Activated CD4-positive, alpha-beta T cell treated with anti-CD3 and anti-CD28 coated beads, Interleukin-2, Interleukin-4, amounts not matched to agents 100 ng/mL and 50 ng/mL, durations not matched to agents 16 hours and 8 hours (primary cell): ENCODE measurements at places on chromosomes 12 and 14.

DNA sequence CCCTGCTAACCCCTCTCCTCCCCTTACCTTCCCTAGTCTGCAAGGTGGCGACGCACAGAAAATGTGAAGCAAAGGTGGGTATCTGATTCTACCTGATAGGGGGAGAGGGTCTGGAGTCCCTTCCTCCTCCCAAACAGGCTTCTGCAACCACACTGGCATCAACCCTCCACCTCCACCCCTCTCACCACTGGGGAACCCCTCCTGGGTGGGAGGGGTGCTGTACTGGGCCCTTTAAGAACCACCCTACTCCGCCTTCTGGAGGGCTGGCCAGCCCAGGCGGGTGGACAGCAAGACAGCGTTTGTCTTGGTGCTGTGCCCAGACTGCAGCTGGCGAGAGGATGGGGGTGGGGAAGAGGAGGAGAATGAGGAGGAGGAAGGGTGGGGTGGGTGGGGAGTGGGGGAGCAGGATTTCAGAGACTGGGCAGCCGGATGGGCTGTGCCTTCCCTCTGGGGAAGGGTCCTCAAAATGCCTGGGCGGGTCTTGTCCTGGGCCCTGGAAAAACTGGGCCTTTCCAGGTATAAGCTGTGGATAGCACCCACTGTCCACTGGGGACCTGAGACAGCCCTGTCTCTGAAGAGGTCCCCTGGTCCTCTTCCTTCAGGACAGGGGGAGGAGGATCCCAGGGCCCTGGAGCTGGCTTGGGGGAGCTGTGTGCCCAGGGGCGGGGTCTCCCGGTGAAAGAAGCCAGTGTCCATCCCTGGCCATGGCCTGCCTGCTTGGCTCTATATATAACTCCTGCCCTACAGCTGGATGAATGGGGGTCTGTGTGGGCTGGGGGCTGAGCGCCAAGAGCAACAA, 2.8 kb downstream of the TNS2 start:
- DNase-seq: no peak

DNA sequence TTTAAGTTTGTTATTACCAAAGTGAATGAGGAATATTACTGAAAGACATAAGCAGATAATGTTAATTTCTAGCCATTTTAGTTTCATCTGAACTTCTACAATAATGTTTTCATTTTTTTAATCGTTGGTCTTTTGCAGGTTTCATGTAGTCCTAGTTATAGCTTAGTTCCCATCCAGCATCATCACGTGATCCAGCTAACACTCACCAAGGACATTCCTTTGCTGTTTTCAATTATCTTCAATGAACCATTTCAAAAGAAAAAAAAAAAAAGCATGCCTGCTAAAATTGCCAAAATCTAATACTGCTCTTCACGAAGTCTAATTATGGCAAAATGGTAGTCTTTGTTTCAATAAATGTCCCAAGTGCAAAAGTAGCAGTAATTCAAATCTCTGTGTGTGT, 187.7 kb upstream of the ATXN7L3B start:
- no peak for DNase-seq

DNA sequence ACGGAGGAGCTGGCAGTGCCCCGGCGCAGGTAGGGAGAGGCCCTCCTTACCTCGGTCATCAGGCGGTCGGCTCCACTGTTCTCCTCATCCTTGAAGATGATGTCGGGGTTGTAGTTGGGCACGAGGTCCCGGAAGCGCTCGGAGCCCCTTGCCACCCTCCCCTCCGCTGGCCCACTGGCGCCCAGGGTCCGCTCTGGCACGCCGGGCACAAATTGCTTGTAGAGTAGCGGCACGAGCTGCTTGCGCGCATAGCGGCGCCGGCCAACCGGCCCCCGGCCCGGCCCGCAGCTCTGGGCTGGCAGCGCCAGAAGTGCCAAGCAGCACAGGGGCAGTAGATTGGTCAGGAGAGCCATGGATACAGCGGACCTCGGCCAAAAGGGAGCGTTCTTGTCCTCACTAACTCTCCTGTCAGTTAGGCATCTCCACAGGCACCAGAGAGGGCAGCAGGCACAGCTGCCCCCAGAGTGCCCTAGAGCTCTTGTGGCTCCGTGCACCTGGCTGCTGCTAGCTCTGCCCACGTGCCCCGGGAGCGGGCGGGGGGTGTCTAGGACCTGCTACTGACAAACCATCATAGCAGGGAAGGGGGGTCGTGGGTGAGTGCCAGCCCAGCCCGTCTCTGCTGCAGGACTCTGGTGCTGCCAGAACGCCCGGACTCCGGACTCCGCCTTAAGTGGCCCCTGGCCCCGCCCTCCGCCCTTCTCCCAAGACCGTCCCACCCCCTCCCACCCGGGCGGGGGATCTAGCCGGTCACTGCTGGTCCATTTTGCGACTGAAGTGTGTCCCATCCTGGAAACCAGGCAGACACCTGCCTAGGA, at the start of gene DHH:
TSS of gene DHH (minus strand) at position 642 of the 815 bp plus-strand sequence. CDS start at position 353, 289 bp downstream.
- no peak for DNase-seq

DNA sequence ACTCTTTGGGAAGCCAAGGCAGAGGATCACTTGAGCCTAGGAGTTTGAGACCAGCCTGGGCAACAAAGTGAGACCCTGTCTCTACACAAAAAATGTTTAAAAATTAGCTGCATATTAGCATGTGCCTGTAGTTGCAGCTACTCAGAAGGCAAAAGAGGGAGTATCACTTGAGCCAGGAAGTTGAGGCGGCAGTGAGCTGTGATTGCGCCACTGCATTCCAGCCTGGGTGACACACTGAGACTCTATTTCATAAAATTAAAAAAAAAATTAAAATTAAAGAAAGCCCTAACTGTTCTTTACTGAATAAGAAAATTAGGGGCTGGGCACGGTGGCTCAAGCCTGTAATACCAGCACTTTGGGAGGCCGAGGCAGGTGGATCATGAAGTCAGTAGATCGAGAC, 27.0 kb downstream of the SENP1 start:
- no peak for DNase-seq

DNA sequence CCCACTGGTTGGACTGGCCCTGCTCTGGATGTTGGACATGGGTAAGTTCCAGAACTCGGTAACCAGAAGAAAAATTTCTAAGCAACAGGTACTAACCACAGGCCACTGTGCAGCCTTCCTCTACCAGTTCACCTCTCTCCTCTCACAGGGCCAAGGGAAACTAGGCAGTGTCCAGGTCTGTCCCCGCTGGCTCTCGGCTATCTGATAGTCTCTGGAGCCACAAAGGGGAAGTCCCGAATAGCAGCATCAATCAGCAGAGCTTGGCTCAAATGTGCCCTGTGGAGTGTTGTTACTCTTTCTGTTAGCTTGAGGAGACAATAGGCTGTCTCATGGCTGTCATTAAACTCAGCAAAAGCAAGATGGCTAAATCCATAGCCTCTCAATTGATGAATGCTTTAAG, 73.2 kb downstream of the TSPAN11 start:
- DNase-seq: no peak

- DNase-seq: no peak
Observed at GRCh38 chr14:75049731-75050201, 1.5 kb downstream of the MLH3 start.

DNA sequence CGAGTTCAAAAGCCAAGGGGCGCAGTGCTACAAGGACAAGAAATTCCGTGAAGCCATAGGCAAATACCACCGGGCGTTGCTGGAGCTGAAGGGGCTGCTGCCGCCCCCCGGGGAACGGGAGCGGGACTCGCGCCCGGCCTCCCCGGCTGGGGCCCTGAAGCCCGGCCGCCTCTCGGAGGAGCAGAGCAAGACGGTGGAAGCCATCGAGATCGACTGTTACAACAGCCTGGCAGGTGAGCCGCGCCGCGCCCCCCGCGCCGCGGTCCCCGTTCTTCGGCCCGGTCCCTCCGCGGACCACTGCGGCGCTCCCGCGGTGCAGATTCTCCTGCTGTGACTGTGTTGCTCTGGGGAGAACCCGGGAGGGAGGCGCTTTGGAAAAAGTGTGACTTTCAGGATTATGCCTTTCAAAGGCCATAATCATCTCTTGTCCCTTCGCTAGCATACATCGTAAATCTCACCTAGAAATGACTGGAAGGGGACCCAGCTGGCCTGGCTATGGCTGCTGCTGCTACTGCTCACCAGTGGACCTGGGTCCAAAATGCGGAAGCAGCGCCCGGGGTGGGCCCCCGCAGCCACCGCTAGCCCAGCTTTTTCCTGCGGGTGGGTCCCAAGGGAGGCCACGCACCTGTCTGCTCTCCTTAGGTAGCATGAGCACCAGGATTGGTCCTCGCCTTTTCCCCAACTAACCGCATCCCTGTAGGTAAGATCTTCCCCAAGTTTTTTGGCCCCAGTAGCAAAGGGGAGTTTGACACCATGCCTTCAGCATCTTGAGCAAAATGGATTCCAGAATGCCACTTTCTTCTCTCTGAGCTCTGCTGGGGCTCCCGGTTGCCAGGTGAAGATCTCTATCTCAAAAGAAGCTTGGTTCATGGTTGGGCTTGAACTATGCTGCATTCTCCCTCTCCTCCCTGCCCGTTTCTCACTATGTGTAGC, 853 bp downstream of the TTC9 start:
- DNase-seq: no peak

DNA sequence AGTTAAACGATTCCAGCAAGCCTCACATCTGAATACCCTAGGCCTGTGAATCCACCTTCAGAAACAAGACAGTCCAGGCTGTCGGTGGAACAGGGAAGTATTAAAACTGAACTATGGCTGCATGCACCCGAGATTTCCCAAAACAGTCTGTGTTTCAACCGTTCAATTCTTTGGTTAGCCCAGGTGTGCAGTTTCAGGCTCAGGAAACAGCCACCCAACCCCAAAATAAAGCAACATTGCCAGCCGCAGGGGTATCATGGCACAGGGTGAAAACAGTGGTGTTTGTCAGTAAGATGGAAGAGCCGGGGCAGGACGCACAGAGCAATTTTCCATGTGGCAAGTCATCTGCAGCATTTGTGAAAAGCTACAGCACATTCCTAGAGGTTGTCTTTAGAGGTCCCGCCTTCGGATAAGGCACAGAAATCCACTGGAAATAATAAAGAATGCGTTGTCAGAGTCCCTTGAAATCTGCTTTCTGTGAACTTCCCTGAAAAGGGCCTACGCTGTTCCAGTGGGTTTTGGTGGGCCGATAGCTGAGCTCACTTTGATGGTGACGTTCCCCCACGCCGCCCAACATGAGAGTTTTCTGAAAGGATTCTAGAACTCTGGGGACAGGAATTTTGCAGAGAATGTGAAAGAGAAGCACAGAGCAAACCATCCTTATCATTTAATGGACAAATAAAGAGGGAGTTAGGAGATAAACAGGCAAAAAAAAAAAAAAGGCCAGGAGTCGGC, 84.9 kb downstream of the BCL11B start:
- DNase-seq: no peak

GRCh38 chr12:6193853-6194815, 6.1 kb upstream of the CD9 start:
- no peak for DNase-seq

- DNase-seq: no peak
Observed at GRCh38 chr12:95202691-95203486, 14.4 kb downstream of the FGD6 start.

GRCh38 chr14:60356906-60357550, 108.0 kb downstream of the PPM1A start:
- no peak for DNase-seq

- DNase-seq: peak; percentile 40
Observed at GRCh38 chr12:67355428-67356379, 86.5 kb downstream of the CAND1 start.

GRCh38 chr12:553216-554000, 93.7 kb downstream of the B4GALNT3 start:
- no peak for DNase-seq

DNA sequence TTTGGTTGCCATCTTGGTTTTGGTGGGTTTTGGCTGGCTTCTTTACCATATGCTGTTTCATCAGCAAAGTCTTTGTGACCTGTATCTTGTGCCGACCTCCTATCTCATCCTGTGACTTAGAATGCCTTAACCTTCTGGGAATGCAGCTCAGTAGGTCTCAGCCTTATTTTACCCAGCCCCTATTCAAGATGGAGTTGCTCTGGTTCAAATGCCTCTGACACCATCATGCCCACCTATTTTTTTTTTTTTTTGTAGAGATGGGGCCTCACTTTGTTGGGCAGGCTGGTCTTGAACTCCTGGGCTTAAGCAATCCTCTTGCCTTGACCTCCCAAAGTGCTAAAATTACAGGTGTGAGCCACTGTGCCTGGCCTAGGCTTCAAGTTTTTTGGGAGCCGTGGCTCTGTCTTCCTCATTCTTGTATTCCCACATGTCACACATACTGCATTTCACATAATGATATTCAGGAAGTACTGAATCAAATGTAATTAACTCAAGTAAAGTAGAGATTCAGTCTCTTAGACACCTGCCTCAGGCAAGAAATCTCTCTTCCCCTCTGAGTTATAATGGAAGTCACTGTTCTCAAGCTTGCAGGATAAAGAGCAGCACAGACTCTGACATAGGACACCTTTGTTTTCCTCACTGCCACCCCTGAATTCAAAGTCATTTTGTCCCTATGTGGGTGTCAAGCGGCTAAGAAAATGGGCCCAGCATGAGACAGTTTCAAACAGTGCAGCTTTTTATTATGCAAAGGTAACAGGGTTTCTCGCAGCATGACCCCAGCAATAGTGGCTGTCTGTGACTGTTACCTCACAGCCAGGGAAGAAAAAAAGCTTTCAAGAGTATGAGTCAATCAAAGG, 159.0 kb downstream of the PTPN11 start:
- DNase-seq: no peak

DNA sequence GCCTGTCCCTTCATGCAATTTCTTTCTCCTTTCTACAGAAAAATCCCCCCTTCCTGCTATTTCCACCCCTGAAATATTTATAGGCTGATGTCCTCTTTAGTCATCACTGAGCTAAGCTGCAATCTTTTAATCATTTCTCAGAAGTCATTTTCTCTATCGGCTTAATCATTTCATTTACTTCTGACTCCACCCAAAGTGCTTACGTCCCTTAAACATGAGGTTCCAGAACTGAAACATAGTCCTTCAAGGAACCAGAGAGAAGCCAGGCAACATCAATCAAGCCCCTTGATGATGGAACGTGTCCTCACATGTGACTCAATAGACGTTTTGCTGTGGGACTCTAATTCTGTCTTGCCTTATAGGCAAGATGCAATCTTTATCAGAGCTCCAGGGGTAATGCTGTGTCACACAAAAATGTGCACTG, 148.7 kb upstream of the KRR1 start:
- peak; percentile 22 for DNase-seq

GRCh38 chr14:50335389-50335788, 23.3 kb downstream of the DMAC2L start:
- no peak for DNase-seq

- DNase-seq: no peak
Observed at GRCh38 chr12:117461732-117462131, 100.3 kb upstream of the NOS1 start.

- no peak for DNase-seq
Observed at GRCh38 chr14:24664366-24664765, 30.4 kb upstream of the GZMB start.

DNA sequence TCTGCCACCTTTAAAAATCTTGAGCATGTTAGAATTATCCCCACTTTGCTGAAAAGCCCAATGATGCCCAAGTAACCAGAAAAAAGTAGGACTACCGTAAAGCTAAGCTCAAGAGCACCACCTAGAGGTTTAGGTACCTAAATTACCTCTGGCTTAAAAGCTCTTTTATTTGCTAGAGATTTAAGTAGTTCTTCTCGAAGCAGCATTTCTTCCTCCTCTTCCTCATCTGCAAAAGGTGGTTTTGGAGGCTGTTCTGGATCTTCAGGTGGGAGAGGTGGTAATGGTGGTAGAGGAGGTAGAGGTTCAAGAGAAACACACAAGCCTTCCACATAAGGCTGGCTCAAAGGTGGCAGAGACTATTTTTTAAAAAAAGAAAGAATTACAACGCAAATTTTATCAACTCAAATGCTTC, 26.9 kb downstream of the ZFC3H1 start:
- peak; percentile 49 for DNase-seq

- DNase-seq: peak; percentile 66
Observed at GRCh38 chr14:91138511-91139359, 24.9 kb downstream of the DGLUCY start.

GRCh38 chr12:52442600-52443061, 8.5 kb upstream of the KRT75 start:
- no peak for DNase-seq

- DNase-seq: no peak
Observed at GRCh38 chr12:12845794-12846243, 32.7 kb downstream of the DDX47 start.
